NCI-H1930 (cell line): ENCODE measurements at places on chromosomes 5 and 9.

DNA sequence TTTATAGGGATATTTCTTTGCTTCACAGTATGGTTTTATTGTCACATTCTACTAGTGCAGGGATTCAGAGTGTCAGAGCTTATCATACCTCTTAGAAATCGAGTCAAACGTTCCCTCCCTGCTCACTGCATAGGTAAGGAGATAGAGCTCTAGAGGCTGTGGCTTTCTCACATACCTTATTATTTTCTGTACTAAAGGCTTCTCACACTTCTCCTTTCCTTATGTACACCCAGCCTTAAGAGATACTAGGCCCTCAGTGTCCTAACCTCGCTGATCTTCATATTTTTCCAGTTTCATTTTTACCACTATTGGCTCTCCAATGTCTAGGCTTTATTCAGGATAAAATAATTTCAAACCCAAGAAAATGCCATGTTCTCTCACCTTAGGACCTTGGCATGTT is 297.3 kb upstream of the RIOK2 start:
- DNase-seq = no peak

- DNase-seq = no peak
Measured at GRCh38 chr5:32160228-32160627, 13.9 kb downstream of the GOLPH3 start.

GRCh38 chr9:75200892-75201470 is 112.7 kb downstream of the OSTF1 start:
- peak; percentile 31 for DNase-seq

DNA sequence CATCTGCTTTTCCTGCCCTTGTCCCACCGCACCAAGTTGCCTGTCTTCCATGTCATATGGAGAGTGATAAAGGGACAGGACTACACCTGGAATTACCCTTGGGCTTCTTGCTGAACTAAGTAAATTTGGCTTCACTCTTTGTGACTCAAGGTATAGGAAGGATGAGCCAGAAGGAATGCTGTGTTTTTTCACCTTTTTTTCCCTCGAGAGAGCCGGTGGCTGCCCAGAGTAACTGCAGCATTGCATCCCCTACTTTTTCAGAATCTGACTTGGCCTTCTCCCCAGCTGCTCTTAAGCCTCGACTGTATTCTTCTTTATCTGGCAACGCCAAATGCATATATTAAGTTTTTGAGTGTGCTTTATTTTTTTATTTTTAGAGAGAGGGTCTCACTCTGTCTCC is 38.4 kb downstream of the RCL1 start:
- DNase-seq = no peak

DNA sequence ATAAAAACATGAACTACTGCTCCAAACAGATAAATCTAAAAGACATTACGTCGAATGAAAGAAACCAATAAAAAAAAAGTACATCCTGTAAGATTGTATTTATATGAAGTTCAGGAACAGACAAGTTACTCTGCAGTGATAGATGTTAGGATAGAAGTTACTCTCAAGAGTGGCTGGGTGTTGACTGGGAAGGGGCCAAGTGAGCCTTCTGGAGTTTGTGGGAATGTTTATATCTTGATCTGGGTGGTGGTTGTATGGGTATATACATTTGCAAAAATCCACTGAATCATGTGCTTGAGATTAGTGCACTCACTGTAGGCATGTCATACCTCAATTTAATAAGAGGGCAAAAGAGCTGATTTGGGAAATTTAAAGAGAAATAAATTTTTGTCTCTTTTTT is 485.8 kb downstream of the ARHGEF28 start:
- DNase-seq = no peak

DNA sequence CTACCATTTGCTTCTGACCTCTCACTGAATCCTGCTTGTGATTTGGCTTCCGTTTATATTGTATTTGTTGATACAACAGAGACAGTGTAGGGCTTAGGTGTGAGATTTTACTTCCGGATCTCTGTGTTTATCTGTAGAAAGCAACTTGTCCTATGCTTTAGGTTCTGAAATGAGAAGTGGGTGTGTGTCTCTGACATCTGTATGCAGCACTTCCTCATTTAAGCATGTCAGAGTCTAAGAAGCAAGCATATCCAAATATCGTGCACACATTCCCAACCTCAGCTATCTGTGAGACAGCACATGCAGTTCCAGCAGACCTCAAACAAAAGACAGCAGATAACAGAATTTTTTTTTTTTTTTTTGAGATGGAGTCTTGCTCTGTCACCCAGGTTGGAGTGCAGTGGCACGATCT is 16.3 kb downstream of the KLF9 start:
- no peak for DNase-seq

DNA sequence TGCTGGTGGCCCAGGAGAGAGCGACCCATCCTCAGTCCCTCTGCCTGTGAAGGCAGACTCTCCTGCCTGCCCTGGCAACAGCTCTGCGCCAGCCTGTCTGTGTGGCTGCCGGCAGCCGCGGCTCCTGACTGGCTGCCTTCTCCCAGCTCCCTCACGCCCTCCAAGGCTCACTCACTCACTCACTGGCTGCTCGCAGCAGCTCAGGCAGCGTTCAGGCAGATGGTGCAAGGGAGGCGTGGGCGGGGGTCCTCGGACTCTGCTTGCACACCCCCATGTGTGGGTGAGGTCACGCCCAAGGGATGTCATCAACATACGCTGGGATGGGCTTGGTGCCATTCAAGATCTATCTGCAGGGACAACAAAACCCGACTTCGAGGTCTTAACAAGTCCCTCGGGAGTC is 66.7 kb downstream of the DAB2IP start:
- DNase-seq = no peak

DNA sequence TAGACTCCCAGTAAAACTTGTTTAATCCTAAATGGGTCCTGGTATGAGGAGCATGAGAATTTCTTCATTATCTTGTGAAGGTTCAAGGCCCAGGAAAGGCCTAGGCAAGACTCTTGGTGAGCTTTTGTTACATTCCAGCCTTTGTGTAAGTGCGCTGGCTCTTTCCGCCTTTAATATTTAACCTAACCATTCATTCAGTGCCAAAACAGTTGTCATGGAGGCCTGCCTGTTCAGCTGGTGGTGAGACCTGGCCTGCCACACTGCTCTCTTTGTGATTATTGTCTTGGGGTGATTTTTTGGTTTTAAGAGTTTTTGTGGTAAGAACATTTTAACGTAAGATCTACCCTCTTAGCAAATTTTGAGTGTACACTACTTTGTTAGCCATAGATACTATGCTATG is 127.5 kb upstream of the WWC1 start:
- no peak for DNase-seq

DNA sequence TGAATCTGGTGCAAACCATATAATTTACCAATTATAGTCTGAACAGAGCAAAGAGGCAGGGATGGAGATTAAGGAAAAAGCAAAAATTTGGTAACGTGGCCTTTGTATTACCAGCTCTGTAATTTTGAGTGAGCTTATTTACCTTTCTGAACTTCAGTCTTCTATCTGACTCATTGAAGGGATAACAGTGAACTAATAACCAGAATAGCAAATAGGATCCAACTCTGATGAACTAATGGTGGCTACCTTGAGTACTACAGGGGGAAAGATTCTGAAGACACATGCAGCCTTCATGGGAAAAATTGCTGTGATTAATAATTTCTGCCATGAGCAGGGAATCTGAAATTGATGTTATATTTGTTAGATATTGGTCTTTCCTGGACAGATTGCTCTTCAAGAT is 23.0 kb upstream of the LARP1 start:
- no peak for DNase-seq

GRCh38 chr9:108142504-108143201 is 653.1 kb upstream of the KLF4 start:
- no peak for DNase-seq

GRCh38 chr5:145840458-145841132 is 5.5 kb upstream of the PRELID2 start:
- no peak for DNase-seq

- peak; percentile 60 for DNase-seq
Measured at GRCh38 chr5:6576861-6577501, 55.9 kb downstream of the NSUN2 start.

DNA sequence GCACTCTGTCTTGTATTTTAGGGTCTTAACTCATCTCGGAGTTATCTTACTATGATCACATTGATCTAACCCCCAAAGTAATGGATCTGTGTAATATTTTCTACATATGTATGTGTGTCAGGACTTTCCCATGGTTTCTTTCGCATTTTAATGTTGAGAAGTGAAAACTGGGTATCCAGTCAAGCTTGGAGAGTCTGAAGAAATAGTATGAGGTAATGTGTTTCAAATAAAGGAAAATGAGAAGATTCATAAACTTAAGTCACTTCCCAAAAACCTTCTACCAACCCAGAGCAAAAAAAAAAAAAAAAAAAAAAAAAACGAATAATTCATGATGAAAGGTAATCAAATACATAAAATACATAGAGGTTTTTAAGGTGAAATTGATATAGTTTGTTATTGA is 187.8 kb upstream of the VCAN start:
- no peak for DNase-seq

- DNase-seq = peak; percentile 93
Measured at GRCh38 chr9:84851935-84852585, 182.5 kb downstream of the NTRK2 start.

GRCh38 chr5:38387161-38387560 is 128.8 kb downstream of the EGFLAM start:
- DNase-seq = no peak

GRCh38 chr9:130022566-130023143 is 20.3 kb downstream of the FNBP1 start:
- DNase-seq = no peak

DNA sequence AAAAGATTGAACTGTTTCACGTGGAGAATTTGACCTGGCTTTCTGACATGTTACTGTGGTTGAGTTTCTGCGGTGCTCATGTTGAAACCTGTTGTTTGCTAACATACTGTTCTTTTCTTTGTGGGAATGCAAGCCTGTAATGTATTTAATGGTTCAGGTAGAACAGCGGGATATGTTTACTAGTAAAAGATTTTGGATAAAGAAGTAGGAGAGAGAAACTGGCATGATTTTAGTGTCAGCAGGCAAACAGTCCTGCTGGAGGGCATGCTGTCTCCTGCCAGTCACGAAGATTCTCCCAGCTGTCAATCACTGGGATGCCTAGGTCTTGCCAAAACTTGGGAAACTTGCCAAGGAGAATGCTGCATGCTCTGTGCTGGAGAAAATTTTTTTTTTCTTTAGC is 263.5 kb downstream of the TAF11L14 start:
- no peak for DNase-seq

DNA sequence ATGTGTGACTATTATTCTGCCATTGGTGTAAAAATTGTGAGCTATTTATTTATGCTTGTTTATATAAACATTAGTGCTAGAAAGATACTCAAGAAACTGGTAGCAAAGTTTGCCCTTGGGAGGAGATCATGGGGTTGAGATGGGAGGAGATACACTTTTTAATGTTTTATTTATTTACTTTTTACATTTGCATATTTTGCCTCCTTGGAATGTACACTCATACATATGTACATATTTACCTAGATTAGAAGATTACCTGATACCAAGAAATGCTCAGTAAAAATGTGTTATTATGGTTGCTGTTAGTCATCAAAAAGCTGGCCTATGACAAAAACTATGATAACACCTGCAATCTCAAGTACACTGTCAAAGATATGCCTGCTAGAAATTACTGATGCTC is 195.2 kb downstream of the KCTD16 start:
- DNase-seq = no peak

- DNase-seq = no peak
Measured at GRCh38 chr9:115204904-115205453, 87.0 kb upstream of the TNC start.

- no peak for DNase-seq
Measured at GRCh38 chr9:102237520-102237919, 499.1 kb upstream of the GRIN3A start.

GRCh38 chr9:120175031-120175430 is 404.9 kb downstream of the CDK5RAP2 start:
- no peak for DNase-seq

- DNase-seq = no peak
Measured at GRCh38 chr5:80905405-80905804, 54.8 kb upstream of the RASGRF2 start.

DNA sequence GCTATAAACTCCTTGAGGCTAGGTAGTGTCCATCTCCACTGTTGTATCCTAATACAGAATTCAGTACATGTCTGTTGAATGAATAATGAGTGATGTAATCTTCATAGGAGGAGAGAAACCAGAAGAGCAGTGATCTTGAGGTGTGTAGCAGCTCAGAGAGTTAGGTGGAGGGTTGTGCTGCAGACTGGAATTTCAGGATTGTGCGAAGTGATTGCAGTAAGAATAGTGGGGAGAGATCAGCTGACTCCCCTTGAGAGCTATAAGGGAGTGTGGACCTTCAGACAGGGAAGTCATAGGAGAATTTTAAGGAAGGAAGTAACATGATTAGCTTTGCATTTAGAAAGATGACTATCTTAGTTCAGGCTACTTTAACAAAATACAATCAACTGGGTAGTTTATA is 4.4 kb downstream of the SNX24 start:
- no peak for DNase-seq

DNA sequence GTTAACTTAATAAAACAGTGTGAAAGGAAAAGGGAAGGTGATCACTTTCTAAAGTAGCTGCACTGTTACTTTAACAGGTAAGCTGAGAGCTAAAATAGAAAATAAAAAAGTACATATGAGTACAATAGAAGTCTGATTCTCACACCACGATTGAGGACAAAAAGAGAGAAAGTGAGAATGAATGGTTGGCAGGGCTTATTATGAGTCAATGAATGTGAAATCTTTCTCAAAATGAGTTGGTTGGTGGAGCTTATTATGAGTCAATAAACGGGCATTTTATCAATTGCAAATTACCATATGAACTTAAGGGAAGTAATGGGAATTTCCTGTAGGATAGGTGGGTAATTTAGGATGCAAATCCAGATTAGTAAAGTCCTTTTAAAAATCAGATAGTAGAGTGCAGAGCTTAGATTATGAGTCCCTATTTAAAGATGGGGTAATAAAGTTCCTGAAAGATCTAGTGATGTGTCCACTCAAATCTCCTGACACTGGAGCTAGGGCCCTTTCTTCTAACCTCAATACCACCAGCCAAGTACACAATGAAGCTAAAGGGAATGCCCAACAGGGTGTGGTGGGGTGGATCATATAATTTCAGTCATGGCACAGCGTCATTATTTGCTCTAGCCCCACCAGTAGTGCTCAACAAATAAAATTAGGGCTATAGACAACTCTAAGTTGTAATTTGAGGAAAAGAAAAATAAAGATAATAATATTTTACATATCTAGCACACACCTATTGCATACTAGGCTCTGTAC is 21.1 kb upstream of the TLR4 start:
- no peak for DNase-seq

DNA sequence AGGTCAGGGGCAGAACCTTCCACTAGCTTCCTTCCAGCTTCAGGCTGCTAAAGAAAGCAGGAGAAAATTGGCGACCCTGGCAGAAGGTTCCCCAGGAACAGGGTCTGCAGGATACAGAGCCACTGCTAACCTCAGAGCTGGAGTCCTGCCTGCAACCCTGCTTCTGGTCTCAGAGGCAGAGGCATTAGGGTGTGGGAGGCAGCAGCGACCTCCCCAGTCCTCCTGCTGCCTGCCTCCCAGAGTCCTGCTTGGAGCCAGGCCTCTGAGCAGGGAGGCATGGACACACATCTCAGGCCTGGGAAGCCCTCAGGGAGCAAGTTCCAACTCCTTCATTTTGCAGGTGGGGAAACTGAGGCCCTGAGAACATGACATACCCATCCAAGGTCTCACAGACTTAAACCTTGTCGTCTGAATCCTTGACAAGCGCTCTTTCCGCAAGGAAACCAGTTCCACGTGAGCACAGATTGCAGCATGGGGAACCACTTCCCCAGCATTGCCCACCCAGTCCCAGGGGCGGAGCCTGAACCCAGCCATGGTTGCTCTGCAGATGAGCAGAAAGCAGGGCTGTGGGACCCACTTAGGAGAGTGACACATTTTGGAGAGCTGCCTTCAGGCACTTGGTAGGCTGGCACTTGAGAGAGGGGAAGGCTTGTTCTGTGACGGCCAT is 28.2 kb upstream of the HAND1 start:
- no peak for DNase-seq

GRCh38 chr5:106910486-106910885 is 760.3 kb downstream of the EFNA5 start:
- no peak for DNase-seq
